ENCODE measurements at places on chromosomes 3 and 15.

DNA sequence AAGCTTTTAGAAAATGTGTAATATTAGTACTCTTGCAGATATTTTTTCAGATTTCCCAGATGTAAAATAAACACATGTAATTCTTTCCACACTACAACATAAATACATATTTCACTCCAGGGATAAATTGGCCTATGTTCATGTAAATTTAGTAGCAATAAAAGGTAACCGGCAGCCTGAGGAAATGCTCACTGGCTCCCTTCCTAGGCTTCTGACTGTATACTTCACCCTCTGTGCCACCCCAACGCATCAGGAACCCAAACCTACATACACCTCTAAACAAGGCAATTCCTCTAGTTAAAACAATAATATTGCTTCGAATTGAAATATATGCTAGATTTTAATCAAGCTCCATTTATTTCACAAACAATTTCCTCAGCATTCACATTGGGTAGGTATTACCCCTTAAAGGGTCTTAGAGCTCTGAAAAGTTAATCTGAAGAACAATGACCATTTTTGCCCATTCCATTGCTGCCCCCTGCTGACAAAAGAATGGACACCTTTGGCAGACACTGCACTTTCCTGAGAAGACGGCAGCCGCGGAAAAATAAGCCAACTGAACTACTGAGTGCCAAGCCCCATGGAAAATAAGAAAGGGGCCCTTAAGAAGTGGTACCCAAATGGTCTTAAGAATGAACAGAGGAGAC, 212.5 kb downstream of the OSBPL10 start:
- DNase-seq: peak; percentile 52

- no peak for DNase-seq
Observed at GRCh38 chr3:195257454-195258448, 13.2 kb downstream of the XXYLT1 start.

GRCh38 chr3:85660451-85660850, 701.7 kb downstream of the CADM2 start:
- DNase-seq: no peak

DNA sequence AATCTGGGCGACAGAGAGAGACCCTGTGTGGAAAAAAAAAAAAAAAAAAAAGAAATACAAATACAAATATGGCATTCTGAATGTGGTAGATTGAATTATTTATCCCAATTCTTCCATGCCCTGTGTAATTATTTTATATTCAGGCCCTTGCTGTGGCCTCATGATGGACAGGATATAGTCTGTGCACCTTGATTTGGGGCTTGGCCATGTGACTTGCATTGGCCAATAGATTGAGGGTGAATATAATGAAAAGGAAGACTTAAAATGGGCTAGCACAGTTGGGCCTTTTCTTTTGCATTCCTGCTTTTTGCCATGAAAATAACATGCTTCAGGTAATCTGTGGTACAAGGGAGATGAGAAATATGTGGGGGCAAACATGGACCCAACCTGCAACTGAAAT, 27.1 kb upstream of the IGF2BP2 start:
- no peak for DNase-seq

- DNase-seq: peak; percentile 39
Observed at GRCh38 chr15:90106522-90107117, 4.4 kb upstream of the IDH2 start.

GRCh38 chr3:13894807-13895154, 14.9 kb upstream of the WNT7A start:
- DNase-seq: no peak

DNA sequence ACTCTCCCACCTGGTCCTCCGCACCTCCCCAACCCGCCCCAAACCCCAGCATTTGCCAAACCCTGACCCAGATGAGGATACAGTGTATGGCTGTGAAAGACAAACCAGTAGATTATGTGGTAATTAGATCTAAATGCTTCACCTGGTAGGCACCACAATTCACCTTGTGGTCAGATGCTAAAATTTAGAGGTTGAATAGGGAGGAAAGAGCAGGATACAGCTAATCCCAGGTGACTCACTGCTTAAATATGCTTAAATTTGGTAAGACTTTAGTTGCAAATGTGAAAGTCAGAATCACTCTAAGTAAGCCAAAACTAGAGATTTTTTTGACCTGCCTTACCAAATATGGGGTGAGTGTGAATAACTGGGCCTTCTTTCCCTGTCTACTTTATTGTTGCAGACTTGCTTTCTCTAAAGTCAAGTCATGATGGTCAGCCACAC, 105.5 kb downstream of the MME start:
- DNase-seq: no peak

- DNase-seq: no peak
Observed at GRCh38 chr15:99135194-99135593, 30.3 kb downstream of the SYNM start.

DNA sequence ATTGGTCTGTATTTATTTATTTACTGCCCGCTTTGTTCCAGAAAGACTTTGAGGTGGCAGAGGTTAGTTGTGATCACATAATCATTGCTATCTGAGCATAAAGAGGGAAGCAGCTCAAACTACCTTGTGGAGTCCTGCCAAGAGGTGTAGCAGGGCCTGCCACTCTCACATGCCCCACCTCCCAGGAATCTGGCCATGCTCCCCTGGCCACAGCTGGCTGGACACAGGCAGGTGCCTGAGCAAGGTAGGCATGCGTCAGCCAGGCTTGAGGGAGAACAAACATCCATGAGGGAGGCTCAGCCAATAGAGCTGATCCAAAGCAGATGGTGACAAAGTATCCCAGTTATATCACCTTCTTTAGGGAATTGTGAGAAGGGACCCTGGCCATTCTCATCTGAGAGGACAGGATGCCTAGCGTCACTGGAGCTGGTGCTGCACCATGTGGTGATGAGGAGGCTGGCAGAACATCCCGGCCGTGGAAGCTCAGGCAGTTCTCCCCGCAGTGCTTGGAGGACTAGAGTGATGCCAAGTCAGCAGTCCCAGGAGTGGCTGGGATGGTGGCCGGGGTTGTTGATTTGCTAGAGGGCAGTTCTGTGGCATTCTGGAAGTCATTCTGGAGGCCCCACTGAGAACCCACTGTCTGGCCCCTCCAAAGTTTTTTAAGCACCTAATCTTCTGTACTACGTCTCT, 6.8 kb upstream of the POLG start:
- DNase-seq: no peak

GRCh38 chr3:61928039-61928438, 366.7 kb downstream of the PTPRG start:
- DNase-seq: no peak

DNA sequence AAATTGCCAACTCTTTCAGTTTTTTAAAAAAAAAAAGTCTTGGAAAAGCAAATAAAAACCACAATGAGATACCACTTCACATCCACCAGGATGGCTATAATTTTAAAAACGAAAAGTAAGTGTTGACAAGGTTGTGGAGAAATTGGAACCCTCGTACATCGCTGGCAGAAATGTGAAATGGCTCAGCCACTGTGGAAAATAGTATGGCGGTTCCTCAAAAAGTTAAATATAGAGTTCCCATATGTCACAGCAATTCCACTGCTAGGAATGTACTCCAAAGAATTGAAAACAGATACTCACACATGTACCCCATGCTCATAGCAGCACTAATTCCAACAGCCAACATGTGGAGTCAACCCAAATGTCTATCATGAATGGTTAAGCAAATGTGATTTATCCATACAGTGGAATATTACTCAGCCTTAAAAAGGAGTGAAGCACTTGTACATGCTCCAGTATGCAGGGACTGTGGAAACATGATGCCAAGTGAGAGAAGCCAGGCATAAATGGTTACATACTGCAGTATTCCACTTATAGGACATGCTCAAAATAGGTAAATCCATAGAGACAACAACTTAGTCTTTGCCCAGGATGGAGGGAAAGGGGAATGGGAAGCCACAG, 73.8 kb upstream of the PCSK6 start:
- DNase-seq: no peak

- DNase-seq: no peak
Observed at GRCh38 chr3:152315623-152316022, 46.9 kb downstream of the MBNL1 start.

- no peak for DNase-seq
Observed at GRCh38 chr15:29141308-29142128, 128.1 kb downstream of the NSMCE3 start.

GRCh38 chr3:52121813-52122212, 32.4 kb downstream of the POC1A start:
- DNase-seq: no peak

- DNase-seq: no peak
Observed at GRCh38 chr3:73499787-73500186, 125.0 kb downstream of the PDZRN3 start.
